Stimulated activated CD8-positive, alpha-beta memory T cell treated with anti-CD3 and anti-CD28 coated beads, Interleukin-7, amount 100 ng/mL, for 1 hour (primary cell): ENCODE measurements at places on chromosomes 3 and 15.

GRCh38 chr3:31790193-31791089 lies 190.6 kb downstream of the OSBPL10 start:
- DNase-seq = no peak

DNA sequence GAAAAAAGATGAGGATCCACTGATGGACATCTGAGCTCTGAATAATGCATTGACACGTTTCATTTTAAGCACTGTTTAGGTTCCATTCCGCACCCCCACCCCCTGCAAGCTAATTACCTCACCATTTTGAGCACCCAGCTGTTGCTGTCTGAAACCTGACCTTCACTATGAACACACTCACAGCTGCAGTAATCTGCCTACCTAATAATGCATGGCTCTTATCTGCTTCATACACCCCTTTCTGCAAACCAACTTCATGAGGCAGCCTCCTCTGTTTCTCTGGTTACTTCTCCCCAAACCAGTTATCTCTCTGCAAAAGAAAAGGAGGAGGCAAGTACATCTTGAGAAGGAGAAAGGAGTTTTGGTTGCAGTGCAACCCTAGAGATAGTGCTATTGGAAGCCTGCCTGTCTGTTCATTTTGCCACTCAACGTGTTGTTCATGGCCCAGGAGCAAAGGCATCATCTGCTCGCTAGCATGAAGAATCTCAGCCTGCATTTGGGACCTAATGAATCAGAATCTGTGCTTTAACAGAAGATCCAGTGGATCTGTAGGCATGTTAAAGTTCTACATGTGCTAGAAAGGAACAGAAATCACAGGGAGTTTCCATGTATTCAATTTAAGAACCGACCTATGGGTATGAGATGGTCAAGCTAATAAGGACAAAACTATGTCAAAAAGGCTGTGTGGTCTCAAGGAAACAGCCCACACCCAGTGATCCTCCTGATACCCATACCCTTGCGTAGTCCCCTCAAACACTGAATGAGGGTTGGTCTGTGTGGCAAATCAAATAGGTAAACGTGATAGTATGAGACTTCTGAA lies 87.2 kb downstream of the MB21D2 start:
- DNase-seq = no peak

DNA sequence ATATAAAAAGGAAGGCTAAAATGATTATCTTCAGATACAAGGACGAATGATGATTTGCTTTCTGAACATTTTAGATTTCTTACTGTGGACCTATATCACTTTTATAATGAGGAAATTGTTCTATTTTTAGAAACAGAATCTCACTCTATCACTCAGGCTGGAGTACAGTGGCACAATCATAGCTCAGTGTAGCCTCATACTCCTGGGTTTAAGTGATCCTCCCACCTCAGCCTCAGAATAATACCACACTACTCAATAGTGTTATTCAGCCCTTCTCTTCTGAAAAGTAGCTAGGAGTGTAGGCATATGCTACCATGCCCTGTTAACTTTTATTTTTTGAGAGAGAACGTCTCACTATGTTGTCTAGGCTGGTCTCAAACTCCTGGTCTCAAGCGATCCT lies 15.8 kb downstream of the DNAJC13 start:
- no peak for DNase-seq

- no peak for DNase-seq
Measured at GRCh38 chr3:53989451-53989850, 97.8 kb upstream of the SELENOK start.

- no peak for DNase-seq
Measured at GRCh38 chr3:141052201-141053069, 1.3 kb downstream of the SPSB4 start.

- no peak for DNase-seq
Measured at GRCh38 chr3:127479449-127479848, 111.1 kb downstream of the TPRA1 start.
